ENCODE measurements at places on chromosomes 5 and 9.

DNA sequence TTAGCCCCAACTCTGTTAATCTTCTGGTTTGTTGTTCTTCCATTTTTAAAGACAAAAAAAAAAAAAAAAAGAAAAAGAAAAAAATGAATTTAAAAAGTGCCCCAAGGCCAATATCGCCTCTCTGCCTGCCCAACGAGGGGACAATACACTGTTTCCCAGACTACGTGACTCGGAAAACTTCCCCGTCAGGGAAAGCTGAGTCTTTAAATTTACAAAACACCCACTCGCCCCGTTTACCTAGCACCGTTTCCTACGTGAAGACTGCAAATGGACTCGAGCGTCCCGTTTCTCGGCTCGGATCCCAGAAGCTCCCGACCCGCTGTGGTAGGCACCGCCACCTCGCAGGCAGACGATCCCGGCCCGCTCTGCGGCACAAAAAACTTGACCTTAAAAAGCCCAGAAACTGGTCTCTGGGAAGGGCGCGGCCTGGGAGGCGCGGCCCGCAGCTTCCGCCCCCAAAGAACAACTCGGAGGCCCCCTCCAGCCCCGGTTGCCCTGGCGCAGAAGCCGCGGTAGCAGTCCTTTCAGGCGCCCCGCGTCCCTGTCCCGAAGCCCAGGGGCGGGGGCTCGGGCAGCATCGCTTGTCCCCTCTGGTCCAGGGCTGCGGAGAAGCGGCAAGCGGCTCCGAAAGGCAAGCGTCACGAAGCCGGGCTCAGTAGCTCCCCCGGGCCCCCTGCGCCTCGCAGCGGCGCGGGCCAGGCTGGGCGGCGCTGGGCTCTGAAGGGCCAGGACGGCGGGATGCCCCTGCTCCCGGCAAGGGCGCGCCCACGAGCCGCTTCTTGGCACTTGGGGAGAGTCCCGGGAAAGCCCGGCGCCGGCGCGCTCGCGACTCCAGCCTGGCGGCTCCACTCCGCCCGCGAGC lies at the start of gene GCNT4:
GCNT4 (minus strand) TSS at position 367 of the 862 bp plus-strand sequence. CDS start 22,521 bp downstream, outside the sequence.
- peak; percentile 59 for DNase-seq

GRCh38 chr5:130166839-130167490 lies 262.7 kb downstream of the CHSY3 start:
- DNase-seq, result no peak

GRCh38 chr9:95148208-95148520 lies 169.3 kb downstream of the FANCC start:
- no peak for DNase-seq

DNA sequence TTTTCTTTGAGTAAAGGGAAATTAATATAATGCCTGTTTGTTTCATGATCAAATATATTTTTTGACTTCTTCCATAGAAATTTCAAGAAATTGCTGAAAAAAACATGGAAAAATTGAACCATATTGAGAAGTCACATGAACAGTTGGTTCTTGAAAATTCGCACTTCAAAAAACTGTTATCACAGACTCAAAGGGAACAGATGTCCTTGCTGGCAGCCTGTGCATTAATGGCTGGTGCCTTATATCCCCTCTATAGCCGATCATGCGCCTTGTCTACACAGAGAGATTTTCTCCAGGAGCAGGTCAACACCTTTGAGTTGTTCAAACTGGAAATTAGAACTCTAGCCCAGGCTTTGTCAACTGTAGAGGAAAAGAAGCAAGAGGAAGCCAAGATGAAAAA lies 191.4 kb downstream of the CCDC171 start:
- DNase-seq, result no peak

GRCh38 chr5:67253911-67254310 lies 57.3 kb upstream of the CD180 start:
- no peak for DNase-seq

- no peak for DNase-seq
These were observed 161.9 kb downstream of the CCDC171 start for GRCh38 chr9:15714746-15715145.

GRCh38 chr9:13397661-13398060 lies 118.2 kb upstream of the MPDZ start:
- no peak for DNase-seq

DNA sequence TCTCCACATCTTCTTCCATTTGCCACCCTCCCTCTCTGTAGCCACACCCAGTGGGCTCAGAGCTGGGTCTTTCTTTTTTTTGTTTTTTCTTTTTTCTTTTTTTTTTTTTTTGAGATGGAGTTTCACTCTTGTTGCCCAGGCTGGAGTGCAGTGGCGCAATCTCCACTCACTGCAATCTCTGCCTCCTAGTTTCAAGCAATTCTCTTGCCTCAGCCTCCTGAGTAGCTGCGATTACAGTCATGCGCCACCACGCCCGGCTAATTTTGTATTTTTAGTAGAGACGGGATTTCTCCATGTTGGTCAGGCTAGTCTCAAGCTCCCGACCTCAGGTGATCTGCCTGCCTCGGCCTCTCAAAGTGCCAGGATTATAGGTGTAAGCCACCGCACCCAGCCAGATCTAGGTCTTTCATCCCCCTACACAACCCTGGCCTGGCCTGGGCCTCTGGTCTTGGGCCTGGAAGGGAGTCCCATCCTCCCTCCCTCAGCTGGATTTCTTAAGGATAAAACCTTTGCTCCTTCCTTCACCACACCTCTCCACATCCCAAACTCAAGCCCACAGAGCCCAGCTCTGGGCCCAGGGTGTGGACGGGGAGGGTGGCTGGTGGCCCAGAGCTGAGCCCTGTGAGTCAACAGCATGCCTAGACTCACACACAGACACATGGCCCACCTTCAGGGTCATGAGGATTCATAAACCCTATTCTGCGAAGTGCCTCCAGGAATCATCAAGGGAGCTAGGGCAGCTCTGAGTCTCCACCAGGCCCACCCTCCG lies 18.8 kb upstream of the KCNIP1 start:
- DNase-seq, result no peak

Data from activated T-cell treated with anti-CD3 and anti-CD28 coated beads, Interleukin-2, amount 50 U/mL, for 72 hours (primary cell).